KBM-7 (cell line): ENCODE measurements at places on chromosomes 12 and 14.
A peak's percentile ranks its signal among the peaks of the same experiment; 100 is the strongest.

DNA sequence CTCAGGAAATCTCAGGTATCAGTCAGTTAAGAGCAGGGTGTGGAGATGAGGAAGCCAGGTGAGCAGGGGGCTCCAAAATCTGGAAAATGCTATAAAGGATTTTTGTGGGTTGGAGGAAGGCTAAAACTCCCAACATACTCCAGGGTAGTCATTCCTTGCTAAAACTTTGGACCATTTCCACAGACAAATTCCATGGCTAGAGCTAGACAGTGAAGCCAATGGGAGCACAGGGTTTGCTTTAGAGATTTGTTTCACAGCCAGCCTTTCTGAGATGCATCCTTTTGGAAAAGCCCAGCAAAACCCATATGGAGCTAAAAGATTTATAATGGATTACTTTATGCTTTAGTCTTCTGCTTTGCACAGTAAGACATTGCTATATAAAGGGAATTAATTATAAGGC lies 146.5 kb downstream of the SAMD4A start:
- no peak for DNase-seq

DNA sequence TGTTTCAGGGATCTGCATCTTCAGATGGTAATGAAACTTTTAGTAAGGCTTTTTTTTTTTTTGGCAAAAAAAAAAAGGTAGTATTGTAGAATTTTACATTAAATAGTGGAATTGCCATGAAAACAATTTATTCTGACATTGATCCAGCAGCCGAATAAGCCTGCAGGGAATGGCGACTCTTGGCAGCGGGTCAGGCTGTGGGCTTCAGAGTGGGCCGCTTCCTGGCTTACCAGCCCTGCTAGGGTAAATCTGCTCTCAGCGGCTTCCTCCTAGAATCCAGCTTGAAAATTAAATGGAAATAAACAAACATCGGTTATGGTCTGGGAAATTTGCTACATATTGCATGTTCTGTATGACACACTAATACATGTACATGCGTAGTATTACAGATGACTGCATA lies 34.8 kb downstream of the SFSWAP start:
- no peak for DNase-seq

- no peak for DNase-seq
Observed at GRCh38 chr14:25121337-25122129, 71.6 kb upstream of the STXBP6 start.

GRCh38 chr14:52363961-52364360 lies 49.8 kb downstream of the PTGER2 start:
- no peak for DNase-seq

GRCh38 chr12:49244176-49244575 lies 20.7 kb upstream of the TUBA1C start:
- peak; percentile 45 for DNase-seq

GRCh38 chr14:22856428-22856827 lies 15.1 kb upstream of the LRP10 start:
- DNase-seq: no peak

DNA sequence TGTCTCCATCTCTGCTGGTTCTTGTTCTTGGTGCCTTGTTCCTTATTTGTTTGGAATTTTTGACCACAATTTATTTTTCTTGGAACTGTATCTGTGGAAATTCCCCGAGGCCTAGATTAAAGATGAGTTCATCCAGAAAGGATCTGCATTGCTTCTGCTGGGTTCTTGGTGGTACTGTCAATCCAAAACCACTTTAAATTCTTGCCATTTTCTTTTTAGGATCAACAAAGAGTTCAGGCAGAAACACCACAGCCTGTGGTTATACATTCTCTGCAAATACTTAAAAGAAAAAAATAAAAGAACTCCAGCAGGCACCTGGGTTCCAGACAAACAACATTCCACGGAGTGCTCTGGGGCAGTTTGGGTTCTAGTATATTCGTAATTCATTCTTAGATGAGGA lies 6.0 kb upstream of the VAMP1 start:
- no peak for DNase-seq

- peak; percentile 3 for DNase-seq
Observed at GRCh38 chr14:78927261-78927660, 757.1 kb downstream of the NRXN3 start.

- no peak for DNase-seq
Observed at GRCh38 chr12:47097276-47097896, 17.6 kb upstream of the AMIGO2 start.

GRCh38 chr14:65296402-65296801 lies 116.1 kb upstream of the FUT8 start:
- no peak for DNase-seq

DNA sequence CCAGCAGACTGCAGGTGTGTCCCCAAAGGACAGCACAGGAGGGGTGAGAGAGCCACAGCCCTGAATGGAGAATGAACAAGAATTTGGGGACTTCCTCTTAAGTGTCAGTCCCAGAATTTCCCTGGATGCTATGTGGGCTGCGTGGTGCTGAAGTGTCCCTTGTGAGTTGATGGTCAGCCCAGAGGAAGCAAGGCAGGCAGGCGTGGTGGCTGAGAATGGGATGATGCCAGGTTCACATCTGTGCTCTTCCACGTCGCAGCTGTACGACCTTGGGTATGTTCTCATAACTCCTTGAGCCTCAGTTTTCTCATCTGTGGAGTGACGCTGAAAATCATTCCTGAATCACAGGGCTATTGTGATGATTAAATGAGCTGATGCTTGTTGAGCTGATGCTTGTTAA lies 62.1 kb upstream of the GPATCH2L start:
- DNase-seq: no peak

GRCh38 chr14:90409209-90409730 lies 12.4 kb downstream of the CALM1 start:
- no peak for DNase-seq

DNA sequence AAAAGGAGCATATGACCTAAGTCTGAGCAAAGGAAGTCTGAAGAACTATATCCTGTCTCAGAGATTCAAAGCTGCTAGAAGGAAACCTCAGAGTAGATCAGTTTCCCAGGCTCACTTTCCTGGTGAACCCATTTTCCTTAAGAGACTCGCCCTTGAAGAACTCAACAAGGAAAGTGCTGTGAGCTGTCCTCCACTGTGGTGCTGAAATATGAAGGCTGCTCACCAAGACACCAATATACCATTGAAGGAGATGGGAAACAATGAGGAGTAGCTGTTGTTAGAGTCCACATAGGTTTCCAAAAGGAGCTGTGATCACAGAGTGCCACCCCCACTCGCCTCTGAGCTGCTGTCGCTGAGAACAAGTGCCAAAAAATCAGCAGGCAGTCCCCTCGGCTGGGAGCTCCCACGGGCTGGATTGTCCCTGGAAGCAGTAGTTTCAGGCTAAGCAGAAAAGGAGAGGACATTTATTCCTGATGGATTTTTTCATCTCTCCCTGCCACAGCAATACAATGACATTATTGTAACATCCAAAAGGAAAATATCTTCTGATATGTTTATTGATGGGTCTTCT lies 282.1 kb downstream of the RPS29 start:
- peak; percentile 39 for DNase-seq

- peak; percentile 52 for DNase-seq
Observed at GRCh38 chr12:49777800-49778748, 36.7 kb downstream of the TMBIM6 start.

DNA sequence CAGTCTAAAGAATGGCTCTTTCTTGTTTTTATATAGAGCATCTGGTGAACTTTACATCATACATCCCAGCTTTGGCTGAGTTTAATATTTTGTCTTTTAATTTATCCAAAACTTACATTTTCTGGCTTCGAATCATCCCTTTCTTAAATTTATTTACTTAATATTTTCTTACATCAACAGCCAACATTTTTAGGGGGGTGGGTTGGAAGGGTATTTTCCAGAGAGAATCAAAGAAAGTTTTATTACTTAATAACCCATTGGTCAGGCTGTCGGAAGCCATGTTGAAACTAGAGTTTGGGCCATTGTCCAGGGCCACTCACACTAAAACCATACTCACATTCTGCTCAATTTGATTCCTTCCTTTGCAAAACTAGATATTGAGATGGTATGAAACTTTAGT lies 220.2 kb downstream of the AEBP2 start:
- no peak for DNase-seq

- DNase-seq: no peak
Observed at GRCh38 chr14:67317822-67318221, 41.8 kb downstream of the ATP6V1D start.

DNA sequence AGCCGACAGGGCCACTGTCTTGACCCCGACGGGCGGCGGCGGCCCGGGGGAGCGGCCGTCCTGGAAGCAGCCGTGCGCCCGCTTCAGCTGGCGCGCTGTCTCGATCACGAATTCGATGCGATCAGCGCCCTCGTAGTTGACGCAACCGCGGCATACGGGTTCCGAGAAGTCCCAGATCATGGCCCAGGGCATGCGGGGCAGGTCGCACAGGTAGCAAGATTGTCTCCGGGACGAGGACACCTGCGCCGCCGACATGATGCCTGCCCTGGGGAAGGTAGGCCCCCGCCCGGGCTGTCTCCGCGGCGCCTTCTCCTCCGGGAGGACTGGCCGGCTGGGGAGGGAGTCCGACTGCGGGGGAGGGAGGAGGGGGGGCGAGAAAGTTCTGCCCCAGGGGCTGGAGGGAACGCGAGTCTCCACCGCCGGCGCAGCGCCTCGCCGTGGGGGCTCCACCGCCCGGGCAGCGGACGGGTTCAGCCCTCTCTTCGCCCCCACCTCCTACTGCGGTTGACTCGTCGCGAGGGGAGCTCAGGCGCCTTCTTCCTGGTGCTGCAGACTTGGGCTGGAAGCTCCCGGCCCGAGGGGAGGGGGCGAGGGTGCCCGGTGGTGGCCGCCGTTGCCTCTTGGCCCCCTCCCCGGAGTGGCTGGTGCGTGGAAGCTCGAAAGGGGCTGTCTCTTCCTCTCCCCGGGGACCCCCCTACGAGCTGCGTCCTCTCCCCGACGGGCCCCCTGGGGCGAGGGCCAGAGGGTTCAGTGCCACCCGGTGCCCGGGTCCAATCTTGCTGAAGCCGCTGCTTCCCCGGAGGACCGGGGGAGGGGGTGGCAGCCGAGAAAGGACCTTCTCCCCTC lies 747 bp downstream of the IRF2BPL start:
- DNase-seq: peak; percentile 58

- no peak for DNase-seq
Observed at GRCh38 chr12:57487055-57487596, 742 bp upstream of the MARS1 start.

DNA sequence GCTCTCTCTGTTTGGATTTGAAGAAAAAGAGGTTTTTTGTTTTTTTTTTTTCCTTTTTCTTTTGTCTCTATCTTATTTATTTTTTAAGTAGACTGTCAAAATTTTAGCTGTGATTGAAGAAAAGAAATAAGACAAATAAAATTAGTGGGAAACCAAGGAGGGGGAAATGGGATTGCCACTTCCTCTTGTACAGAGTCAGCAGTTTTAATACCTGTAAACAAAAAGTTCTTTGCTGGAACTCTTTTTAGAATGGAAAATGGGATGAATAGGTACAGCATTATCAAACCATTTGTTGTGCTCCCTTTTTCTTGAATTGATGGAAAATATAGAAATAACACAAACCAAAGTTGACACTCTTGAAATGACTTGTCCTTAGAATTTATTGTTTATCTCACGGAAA lies 680.7 kb downstream of the DIO2 start:
- DNase-seq: no peak

DNA sequence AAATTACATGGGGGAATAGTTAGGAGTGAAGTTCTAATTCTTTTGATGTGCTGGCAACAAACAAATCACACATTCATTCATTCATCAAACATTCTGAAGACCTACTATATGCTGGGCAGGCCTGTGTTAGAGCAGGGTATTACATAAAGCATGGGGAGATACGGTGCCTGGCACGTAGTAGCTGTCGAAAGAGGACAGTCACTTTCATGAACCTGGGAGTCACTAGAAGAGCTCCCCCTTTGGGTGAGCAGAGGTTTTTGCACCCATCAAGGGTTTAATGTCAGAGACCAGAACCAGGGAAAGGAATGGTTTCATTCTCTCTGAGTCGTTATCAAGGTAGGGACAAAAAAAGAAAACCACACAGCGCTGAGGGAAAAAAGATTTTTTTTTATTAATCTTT lies 10.0 kb downstream of the LHX5 start:
- DNase-seq: peak; percentile 44

- no peak for DNase-seq
Observed at GRCh38 chr14:34718750-34719304, 4.4 kb upstream of the CFL2 start.

DNA sequence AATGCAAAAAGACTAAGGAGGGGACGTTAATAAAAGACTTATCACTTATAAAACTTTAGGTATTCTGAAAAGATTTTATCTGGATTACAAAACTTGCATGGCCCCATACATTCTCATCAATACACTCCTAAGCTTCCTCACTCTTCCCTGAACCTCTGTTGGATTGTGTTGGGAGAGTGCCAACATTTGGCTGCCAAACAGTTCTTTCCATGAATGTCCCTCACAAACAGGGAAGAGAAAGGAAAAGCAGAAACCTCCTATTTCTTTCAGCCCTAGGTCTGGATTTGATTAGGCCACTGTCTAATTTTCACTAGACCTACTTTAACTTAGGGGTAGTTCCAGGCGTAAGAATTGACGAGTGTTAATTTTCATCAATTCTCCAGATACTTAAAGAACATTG lies 11.7 kb downstream of the PTHLH start:
- no peak for DNase-seq

DNA sequence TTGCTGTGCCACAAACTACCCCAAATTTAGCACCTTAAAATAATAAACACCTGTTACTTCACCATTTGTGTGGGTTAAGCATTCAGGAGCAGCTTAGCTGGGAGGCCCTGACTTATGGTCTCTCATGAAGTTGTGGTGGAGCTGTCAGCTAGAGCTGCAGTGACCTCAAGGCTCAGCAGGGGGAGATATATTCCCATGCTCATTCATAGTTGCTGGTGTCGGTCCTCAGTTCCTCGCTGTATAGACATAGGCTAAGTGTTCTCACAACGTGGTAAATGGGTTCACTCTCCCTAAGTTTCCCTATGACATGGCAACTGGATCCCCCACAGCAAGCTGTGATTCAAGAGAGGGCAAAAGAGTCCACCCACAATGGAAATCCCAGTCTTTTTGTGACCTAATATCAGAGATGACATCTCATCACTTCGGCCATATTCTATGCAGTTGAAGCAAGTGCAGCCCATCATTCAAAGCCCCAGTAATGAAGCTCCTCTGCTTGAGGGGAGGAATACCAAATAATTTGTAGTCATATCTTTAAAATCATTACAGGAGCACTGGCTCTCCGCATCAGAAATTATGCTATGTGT lies 41.1 kb downstream of the PRB3 start:
- peak; percentile 69 for DNase-seq

DNA sequence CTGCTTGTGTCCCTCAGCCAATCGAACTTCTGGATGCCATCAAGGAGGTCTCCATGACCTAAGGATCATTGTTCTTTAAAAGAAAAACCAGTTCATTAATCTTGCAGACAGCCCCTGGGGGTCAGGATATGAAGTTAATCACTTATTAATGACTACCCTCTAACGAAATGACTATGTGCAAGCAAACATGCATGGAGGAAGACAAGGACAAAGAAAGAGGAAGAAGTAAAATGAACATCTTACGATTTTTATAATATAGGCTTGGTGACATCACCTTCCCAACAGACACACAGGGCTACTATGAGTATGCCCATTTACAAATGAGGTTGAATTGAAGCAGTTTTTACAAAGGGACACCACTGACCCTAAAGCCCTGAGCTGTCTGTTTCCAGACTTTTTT lies 111.1 kb upstream of the AMIGO2 start:
- DNase-seq: peak; percentile 47
